ENCODE measurements at places on chromosomes 4 and X.

DNA sequence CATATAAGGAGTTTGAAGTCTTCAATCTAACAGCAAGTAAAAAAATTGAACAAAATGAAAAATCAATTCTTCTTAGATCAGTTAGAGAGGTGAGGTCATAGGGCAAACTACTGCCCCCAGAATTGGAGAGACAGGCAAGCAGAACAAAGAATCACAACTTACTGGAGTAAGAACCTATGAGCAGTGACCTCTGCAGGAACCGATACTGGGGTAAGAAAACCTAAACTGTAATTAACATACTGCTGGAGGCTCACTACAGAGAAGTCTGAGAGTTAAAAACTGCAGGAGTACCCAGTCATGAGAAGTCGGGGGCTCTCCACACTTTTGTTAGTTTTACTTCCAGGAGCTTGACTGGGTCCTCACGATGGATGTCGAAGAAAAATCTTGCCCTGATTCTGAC, 16.0 kb downstream of the CLDN22 start:
- DNase-seq = no peak

- no peak for DNase-seq
Observed at GRCh38 chr4:105544520-105545286, 7.7 kb upstream of the ARHGEF38 start.

GRCh38 chr4:165502916-165503907, 124.4 kb downstream of the CPE start:
- no peak for DNase-seq

DNA sequence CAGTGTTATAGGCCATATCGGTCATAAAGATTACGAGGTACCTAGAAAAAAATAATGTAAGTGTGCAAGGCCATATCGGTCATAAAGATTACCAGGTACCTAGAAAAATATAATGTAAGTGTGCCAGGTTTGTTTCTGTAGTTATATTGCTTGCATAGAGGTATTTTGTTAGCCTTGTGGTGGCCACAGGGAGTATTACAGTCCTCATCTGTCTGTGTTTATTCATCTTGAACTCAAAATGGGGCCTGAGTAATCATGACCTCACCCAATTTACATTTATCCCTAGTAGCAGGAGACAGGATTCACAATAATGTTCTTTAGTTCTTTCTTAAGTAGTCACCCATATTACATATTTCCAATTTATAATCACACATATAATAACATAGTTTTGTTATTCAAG, 459.7 kb downstream of the MID1IP1 start:
- no peak for DNase-seq

DNA sequence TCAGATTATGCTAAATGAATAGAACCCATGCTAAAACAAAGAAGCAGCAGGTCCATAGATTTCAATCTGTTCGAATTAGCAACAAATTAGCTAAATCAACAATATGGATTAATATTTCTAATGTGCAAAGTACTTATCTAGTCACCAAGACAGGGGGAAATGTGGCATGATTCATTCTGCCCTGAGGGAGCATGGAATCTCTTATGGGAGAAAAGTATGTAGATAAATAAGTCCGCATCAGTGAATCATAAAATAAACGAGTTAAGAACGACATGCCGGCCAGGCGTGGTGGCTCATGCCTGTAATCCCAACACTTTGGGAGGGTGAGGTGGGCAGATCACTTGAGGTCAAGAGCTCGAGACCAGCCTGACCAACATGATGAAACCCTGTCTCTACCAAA, 102.1 kb downstream of the ANOS1 start:
- no peak for DNase-seq
